ENCODE measurements at places on chromosomes 6 and 20.
A peak's percentile ranks its signal among the peaks of the same experiment; 100 is the strongest.

- peak; percentile 32 for DNase-seq
These were observed 24.6 kb downstream of the RNF24 start for GRCh38 chr20:3990716-3991115.

GRCh38 chr6:72519871-72520270 lies 102.0 kb upstream of the KCNQ5 start:
- DNase-seq = no peak

DNA sequence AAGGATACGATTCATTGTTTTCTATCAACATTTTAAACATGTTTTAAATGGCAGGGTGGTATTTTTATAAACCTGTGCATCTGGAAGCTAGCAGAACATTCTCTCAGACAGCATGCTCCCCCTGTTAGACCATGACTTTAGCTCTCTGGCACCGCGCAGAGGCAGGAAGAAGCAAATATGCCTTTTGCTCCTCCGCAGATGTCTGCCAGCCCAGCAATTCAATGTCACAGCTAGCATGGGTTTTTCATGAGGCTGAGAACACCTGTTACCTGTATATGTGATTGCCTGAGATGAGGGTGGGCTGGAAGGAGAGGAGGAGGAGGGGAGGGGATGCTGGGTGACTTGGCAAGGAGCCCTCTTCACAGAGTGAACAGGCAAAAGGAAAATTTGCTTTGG lies 6.7 kb downstream of the MTCH1 start:
- DNase-seq = peak; percentile 70

GRCh38 chr6:44226368-44227147 lies 3.2 kb downstream of the SLC29A1 start:
- no peak for DNase-seq

- DNase-seq = no peak
These were observed 169.7 kb downstream of the HAO1 start for GRCh38 chr20:7770578-7770977.

DNA sequence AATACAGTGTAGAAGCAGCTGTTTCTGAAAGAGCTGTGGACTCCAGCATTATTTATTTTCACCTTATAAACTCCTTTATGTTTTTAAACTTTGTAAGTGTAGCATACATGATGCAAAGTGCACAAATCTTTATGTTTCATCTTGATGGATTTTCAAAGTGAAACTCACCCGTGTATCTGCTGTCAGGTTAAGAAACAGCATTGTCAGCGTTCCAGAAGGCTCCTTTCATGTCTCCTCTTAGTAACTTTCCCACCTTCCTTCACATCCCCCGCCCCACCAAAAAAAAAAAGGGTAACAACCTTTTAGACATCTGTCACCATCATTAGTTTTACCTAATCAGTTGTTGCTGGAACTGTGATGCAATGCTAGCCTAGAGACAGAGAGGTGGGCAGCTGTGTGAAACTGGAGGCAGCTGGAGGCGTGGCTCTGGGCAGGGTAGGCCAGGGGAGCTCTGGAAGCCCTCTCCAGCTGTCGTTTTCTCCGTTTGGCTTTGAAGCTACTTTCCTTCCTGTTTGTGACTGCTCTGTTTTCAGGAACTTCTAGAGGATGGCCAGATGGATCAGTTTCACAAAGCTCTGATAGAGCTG lies 7.2 kb downstream of the ACTR5 start:
- DNase-seq = no peak

DNA sequence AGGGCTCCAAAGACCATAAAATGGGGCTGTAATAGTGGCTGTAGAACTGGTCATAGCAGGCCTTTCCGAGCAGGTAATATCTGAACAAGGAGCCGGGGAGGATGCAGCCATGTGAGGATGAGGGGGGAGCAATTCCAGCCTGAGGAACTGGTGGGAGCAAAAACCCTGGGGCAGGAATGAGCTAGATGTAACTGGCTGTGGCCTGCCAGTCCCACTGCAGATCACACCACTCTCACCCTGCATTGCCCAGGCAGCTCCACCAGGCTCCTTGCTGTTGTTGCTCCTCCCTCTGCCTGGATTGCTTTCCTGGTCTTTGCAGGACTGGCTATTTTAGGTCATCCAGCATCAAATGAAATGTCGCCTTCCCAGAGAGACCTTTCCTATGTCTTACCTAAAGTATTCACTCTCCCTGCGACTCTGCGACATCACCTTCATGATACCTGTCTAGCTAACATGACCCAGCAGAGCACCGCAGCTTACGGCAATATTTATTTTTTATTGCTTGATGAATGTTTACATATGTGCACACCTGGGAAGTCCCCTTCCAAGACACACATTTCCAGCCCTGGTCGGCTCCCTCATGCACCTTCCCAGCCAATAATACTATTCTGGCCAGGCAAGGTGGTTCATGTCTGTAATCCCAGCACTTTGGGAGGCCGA lies 2.4 kb upstream of the ZFP64 start:
- no peak for DNase-seq

Data from hematopoietic multipotent progenitor cell treated with erythropoietin and hydrocortisone succinate and interleukin-3 and kit ligand, for 8 days (in vitro differentiated cells).